ENCODE measurements at places on chromosomes 3 and 15.

DNA sequence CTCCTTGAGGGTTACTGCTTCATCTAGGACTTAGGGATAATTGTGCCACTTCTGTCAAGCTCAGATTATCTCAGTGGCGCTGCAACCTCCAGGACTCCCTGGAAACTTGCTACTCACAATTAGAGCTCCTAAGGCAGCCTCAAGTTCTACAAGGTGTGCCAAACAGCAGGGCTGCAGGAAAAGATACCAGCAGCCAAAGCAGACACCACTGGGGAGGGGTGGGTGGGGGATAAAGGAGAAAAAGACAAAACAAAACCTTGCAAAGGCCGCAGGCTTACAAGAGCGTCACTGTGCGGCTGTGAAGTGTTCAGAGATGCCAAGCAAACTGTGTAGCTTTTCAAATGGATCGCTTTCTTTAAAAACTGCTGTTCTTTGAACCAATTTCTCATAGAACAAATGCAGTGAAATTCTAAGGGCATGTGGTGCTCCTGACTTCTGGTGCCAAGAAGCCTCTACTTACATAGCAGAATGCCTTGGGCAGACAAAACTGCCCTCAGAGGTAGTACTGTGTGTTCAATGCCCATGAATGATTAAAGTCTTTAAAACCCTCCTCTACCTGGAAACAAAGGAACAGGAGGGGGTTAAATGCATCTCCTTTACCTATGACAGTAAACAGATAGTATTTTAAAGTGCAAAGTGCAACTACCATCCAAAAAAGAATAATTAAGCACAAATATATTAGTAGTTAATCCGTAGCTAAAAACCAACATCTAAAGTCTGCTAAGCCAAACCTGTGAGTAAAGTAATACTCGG is 353.4 kb downstream of the FOXP1 start:
- no peak for DNase-seq

GRCh38 chr15:40941528-40942336 is 11.5 kb upstream of the CHAC1 start:
- DNase-seq, result peak; percentile 81

GRCh38 chr15:37094915-37095711 is 5.2 kb downstream of the MEIS2 start:
- DNase-seq, result no peak

DNA sequence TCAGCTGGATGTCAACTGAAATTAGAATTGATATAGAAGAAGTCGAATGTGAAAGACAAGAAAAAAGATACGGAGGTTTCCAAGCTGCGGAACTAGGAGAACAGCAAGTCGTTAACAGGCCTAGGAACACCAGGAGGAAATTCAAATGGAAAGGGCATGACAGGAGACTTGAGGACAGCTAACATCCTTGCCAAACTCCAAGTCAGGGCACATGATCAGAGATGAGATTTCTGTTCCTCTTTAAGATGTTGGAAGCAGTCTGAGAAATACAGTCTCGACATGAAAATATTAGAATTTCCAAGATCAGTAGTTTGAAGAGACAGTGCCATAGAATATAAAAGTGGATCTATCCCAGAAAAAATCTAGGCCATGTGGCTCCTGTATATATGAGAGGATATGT is 5.0 kb downstream of the MYO5A start:
- DNase-seq, result no peak

DNA sequence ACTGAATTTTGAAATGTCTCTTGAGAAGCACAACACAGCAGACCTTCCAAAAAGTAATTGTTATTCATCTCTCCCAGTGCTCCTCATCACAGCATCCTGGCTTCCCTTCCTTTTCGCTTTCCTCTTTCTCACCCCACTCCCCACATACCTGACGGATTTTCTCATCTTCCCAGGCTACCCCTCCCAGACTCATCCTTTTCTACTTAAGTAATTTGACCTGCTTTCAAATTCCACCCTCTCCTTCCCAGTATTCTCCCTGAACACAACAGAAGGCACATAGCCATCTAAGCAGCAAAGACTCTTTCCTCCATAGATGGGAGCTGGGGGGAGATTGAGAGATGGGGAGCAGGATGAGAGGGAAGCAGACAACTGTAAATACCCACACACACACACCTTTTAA is 187.1 kb upstream of the STT3B start:
- no peak for DNase-seq

- no peak for DNase-seq
These were observed 75.1 kb upstream of the PHLDB2 start for GRCh38 chr3:111784001-111784400.

- no peak for DNase-seq
These were observed 687 bp downstream of the GPR176 start for GRCh38 chr15:39919411-39919747.

GRCh38 chr15:29573197-29573838 is 248.9 kb downstream of the TJP1 start:
- DNase-seq, result no peak

GRCh38 chr15:33908406-33908805 is 59.9 kb upstream of the CHRM5 start:
- no peak for DNase-seq

DNA sequence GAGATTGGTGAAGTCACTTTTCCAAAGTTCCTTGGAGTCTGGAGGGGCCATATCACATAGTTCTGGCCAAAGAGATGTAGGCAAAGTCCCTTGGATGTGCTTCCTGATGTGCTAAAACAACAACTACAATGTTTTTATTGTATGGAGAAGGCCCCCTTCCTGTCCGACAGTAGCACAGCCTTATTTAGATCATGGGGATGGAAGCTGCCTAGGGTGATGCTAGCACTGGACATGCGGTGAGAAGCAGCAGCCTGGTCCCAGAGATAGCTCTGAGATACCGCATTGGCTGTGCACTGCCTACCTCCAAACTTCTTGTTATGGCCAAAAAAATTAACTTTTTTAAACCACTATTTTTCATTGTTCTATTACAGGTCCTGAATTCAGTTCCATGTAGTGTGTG is 137.6 kb downstream of the AQP9 start:
- DNase-seq, result no peak

DNA sequence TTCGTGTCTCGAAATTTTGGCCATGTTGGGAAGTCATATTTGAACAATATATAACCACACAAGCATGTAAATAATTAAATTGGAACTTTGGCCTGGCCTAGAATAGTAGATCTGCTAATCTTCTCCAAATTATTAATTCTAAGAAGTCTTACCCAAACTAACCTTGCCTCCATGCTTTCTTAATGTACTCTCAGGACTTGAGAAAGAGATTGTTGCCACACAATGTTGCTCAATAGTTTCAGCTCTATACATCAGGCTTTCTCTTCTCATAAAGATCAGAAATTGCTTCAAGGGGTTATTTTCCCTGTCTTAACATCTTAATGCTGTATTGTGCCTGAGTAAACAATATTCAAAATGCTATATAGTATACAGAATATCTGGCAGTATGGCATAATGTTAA is 202.7 kb upstream of the LRIG1 start:
- DNase-seq, result no peak

GRCh38 chr3:159971311-159971710 is 17.3 kb upstream of the IL12A start:
- DNase-seq, result no peak

DNA sequence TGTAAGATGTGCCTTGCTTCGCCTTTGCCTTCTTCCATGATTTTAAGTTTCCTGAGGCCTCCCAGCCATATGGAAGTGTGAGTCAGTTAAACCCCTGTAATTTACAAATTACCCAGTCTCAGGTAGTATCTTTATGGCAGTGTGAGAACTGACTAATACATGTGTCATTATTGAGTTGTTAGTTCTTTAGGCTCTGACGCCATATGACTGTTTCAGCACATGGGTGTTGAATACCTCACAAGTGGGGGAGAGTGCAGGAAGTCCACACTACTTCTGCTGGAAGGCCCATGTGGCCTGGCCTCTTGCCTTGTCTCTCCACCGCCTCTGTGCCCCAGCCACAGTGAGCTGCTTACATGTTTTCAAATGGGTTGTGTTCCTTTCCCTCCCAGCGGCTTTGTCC is 28.5 kb downstream of the MFSD1 start:
- no peak for DNase-seq

- DNase-seq, result peak; percentile 70
These were observed 72.2 kb downstream of the TOP2B start for GRCh38 chr3:25592510-25592968.

DNA sequence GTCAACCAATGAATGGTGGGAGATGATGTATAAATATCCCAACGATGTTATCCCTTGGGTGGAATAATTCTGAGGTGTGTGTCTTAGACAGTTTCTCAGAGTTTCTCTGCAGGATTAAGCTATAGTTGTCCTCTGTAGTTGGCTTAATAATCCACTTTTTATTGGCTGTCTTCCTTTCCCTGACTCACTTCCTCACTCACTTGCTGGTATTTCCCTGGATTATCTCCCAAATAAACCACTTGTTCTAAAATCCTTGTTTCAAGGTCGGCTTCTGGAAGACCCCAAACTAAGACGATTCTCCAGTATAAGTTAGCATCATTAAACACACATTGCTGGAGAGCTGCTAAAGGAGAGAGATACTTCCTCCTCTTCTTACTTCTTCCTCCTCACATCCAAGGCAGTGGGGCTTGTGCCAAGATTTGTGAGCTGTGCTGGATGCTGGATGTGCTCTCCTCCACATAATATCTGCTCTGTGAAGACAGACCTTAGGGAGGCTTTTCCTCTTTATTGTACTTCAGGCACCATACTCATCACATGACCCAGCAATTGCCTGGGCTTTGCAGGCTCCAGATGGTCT is 22.5 kb upstream of the ROPN1 start:
- no peak for DNase-seq

DNA sequence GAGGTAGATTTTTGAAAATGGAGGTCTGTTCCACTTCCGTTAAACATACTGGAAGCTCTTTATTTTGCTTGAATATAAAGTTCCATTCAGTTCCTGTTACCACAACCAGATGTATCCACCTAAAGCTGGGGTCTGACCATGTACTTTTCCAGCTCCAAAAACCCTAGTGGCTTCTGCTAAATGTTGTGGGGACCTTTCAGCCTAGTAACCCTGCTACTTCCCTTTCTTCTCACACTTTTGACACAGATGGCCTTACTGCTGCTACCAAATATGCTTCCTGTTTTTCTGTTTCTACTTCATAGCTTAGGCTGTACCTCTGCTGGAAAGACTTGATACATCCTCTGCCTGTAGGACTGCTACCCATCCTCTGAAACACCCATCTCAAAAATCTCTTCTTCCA is 87.8 kb downstream of the COL6A6 start:
- DNase-seq, result no peak
